Activated gamma-delta T cell treated with Interleukin-2 at 50 U/mL for 16 hours (primary cell): ENCODE measurements at places on chromosomes 12 and 14.
A peak's percentile ranks its signal among the peaks of the same experiment; 100 is the strongest.

DNA sequence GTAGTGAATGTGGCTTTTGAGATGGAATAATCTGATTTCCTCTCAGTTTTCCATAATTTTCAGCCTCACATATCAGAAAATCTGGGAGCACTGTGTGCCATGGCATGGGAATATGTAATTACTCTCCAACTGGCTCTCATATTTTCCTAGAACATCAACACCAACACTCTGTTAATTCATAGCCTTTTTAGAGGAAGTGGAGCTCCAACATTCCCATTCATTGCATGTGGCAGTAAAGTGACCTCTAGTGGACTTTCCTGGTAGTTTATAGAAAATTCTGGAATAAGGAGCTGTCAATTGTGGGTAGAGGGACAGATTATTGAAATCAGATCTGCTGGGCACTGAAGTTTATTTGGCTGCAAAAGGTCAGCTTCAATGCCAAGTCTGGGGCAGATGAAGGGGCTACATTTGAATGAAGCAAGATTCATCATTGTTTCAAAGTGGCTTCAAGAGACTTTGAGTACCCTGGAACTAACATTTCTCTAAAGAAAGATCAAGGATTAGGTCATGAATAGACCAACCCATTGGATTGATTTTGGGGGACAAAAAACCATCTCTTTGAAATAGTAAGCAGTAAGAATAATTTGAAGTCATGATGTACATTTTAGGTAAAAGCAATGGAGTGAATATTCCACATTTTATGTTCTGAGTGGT lies 23.6 kb upstream of the USP44 start:
- no peak for DNase-seq

- no peak for DNase-seq
These were observed 34.3 kb upstream of the TTC7B start for GRCh38 chr14:90850487-90850886.

DNA sequence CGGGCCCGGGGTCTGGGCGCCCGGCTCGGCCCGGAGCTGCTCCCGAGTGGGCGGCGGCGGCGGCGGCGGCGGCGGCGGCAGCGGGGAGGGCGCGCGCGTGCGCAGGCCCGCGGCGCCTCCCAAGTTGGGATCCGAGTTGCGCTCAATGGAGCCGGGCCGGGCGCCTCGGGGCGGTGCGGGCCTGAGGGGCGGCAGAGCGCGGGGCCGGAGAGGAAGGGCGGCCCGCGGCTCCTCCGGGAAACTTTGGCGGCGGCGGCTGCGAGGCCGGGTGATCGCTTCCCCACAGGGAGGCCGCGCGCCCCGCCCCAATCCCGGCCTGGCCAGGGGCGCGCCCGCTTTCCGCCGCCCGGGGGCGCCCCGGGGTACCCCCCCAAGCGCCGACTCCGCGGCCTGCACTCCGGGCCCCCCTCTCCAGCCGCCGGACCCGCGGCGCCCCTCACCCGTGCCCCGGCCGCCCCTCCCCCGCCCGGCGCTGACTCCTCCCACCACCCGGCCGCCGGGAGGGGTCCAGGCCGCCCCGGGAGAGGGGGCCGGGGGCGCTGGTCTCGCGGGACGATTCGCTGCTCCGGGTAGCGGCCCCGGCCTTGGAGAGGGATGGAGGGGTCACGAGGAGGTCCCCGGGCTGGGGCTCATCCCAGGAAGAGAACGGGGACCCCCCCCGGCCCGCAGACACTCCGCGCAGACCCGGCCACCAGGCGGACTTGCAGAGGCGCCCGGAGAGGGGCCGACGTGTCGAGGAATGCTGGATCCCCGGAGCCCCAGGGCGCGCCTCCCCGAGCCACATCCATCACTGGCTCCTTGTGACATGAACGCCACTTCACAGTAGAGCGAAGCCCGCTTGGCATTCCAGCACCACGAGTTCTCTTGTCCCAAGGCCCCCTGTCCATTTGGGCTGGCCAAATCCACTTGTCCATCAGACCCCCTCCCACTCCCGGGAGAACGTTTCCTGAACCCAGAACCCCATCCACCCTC lies at the start of gene RILPL1:
RILPL1 (minus strand) TSS at position 48 of the 972 bp plus-strand sequence. CDS start 237 bp downstream, outside the sequence.
- DNase-seq, result peak; percentile 26

DNA sequence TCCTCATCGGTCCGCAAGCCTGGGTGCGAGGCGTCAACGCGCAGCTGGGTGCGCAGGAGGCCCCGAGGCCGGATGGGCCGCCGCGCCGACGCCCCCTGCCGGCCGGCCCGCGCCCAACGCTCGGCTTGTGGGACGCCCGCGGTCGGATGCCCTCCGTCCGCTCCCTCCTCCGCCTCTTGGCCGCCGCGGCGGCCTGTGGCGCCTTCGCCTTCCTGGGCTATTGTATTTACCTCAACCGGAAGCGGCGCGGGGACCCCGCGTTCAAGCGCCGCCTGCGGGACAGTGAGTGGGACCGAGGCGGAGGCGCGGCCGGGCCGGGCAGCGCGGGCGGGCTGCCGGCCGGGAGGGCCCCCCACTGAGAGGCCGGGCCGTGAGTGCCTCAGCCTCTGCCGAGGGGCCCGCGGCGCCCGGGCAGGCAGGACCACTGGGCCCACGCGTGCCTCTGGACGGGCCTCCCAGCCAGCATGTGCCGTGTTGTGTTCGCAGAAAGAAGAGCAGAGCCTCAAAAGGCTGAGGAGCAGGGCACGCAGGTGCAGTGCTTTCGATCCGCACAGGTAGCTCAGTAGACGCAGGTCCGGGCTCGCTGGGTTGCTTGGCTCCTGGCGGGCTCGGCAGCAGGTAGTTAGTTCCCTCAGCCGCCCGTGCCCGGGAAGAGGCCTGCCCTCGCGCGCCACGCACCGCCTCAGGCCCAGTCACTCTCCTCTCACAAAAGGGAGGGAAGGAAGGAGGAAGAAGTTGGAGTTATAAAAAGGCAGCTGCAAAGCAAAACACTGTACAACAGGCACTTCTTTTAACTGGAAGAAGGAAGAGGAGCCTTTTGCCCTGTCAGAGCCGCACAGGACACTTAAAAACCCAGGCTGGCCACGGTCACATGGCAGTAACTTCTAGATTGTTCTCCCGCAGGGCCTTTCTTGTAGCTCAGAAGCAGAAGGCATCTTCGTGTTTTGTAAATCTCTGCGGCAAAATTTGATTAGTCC lies at the start of gene TOMM20L:
TOMM20L (plus strand) TSS at position 119 of the 977 bp plus-strand sequence; CDS start at position 147, 28 bp downstream.
- peak; percentile 67 for DNase-seq

GRCh38 chr12:83016218-83016835 lies 329.6 kb downstream of the TMTC2 start:
- DNase-seq, result no peak

- no peak for DNase-seq
These were observed 17.3 kb downstream of the TMED8 start for GRCh38 chr14:77359626-77360025.

DNA sequence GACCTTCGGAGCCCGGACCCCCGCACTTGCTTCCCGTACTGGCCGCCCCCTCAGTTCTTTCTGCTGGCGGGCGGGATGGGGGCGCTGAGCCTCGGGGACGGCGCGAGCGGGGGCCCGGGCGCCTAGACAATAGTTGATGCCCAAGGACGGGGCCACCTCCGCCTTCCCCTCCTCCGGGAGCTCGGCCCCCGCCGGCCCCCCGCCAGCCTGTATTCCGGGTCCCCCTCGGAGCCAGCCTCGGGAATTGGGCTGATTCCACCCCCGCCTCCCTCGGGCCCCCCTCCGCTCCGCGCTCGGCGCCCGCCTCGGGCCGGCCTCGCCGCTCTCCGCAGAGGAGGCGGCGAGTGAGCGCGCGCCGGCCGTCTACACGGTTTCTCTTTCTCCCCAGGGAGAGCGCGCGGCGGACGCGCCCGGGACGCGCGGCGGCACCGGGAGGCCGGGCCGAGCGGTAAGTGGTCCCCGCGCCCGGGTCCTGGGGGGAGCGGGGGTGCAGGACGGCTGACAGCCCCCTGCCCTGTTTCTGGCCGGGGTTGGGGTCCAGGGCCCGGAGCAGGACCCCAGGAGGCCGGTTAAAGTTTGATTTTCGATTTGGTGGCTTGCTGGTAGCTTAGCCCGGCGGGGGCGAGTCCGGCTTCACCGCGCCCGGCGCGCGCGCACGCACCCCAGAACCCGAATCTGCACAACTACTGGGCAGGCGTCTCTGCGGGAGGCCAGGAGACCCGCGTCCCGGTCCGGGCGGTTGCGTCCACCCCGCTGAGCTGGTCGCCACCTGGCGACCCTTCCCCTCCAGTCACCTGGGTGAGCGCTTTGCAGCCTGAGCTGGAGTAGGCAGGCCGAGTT lies 413.7 kb downstream of the PCNX1 start:
- peak; percentile 44 for DNase-seq

- DNase-seq, result no peak
These were observed 525 bp upstream of the FAR2 start for GRCh38 chr12:29148596-29148910.

- DNase-seq, result no peak
These were observed 186.3 kb upstream of the CLEC14A start for GRCh38 chr14:38442208-38442607.

DNA sequence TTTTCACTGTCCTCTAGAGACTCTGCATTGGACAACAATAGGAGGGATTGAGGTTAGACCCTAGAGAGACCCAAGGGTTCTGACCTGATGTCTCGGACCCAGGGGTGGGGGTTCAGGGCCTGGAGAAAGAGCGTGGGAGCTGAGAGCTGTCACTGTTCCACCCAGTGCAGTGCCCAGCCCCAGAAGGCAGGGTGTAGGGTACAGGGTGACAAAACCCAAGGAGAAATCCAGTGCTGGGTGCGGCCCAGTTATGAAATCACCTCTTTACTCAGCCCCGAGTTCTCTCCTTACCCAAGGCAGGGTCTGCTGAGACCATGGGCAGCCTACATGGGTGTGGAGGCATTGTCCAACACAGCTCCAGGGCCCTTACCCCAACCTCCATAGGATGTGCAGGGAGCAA lies 2.6 kb downstream of the AQP2 start:
- DNase-seq, result no peak

DNA sequence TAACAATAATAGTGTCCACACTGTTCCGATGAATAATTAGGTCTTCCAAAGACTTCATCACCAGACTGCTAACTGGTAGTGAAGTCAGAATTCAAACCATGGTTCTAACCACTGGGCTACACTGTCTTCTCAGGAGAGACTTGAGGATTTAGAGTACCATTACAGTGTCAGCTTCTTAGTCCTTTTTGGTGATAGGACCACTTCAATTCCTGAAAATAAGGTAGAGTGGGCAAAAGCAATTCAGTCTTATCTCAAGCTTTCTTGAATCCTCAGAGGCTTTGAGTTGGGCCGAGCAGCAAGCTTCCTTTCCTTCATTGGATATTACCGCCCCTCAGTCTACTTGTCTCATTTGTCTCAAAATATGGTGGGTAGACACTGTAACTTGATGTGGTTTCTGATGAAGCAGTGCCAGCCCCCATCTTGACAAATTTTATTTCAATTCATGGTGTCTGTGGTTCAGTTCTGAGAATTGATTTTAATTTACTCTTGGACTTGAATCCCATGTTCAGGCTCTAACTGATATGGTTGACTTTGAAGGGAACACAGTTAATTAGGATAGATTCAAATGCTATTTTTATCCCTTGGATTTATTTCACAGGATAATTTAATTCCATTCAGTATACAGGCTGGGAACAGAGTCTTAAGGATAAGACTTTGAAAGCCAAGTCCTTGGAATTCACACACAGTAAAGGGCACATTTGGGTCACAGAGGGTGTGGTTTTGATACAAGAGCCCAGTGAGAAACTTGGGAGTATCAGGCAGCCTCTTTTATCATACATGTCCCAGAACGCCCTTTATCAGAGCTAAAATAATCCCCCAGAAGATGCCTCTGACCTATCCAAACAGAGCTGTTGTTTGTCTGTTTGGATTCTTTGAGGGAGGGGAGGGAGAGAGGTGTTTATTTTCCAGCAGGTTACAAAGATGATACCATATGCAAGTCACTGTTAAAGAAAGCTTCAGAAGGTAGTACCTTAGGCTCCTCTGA lies 167.3 kb downstream of the PRKCH start:
- no peak for DNase-seq

GRCh38 chr14:90560991-90561390 lies 164.2 kb downstream of the CALM1 start:
- no peak for DNase-seq

DNA sequence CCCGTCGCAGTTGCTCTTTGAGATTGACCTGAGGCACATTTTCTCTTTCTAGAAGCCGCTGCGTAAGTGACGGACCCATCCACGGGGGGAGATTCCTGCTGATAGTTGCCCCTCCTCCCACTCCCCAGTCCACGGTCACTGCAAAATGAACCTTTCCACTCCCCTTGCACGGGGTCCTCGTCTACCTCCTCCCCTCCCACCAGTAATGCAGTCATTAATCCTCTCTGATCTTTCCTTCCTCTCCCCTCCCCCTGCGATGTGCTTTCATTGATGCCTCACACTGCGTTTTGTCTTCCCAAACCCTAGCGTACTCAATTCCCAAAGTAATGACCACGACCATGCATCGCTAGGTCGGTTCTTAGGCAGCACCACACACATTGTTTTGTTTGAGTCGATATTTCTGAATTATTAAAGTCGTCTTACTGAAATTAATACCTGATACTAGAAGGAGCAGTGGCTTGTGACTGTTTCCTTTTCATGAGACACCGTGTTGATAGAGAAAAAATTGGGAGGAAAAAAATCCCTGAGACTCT lies 857 bp downstream of the ETNK1 start:
- no peak for DNase-seq

- DNase-seq, result no peak
These were observed 10.8 kb downstream of the BMAL2 start for GRCh38 chr12:27343255-27344000.

DNA sequence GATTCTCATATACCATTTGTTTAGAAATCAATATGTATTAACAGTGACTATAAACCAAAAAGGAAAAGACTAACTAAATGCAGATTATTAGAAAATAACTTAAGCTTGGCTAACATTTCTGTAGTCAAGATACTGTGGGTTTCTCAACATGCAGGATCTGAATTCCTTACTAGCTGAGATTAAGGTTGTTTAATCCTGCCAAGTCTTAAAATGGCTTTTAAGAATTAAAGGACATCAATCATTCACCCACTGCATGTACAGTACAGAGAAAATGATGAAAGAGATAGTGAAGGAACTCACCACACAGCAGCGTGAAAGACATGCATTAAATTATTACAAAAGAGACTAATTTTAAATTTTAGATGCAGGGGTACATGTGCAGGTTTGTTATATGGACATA lies 3.8 kb downstream of the ACSS3 start:
- no peak for DNase-seq

DNA sequence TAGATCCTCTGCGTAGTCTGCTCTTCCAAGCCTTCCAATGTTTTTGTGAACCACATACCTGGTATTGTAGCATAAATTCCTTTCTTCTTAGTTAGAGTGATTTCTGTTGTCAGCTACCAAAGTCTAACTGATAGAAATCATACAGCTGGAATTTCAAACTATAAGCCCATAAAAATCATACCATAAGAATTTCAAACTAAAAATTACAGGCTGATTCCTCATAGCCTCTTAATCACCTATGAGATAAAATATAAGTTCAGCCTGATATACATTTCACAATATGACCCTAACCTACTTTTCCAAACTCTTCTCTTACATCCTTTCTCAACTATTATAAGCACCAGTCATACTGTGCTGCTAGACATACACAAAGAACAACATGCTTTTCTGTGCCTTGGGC lies 64.8 kb downstream of the PTHLH start:
- DNase-seq, result no peak

DNA sequence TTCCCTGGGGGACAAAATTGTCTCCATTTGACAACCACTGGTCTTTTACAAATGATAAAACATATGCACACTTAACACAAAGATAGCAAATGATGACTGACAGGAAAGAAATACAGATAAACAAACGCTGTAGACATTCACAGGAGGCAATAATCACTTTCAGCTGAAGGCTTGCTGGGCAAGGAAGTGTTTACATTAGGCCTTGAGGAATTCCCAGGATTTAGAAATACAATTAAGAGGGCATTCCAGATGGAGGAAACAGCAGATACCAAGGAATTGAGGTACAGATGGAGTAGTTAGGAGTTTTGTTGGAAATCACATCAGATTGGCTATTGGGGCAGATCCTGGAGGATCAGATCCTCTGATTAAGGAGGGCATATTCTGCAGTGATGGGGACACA lies 93.9 kb downstream of the DYRK2 start:
- no peak for DNase-seq
